A172 (cell line): ENCODE measurements at places on chromosomes 4 and X.

GRCh38 chr4:661231-661630, 12.8 kb downstream of the ATP5ME start:
- no peak for DNase-seq

- no peak for DNase-seq
These were observed 77.4 kb downstream of the ANAPC4 start for GRCh38 chr4:25454476-25454875.

- DNase-seq, result no peak
These were observed 55.9 kb downstream of the CPLX1 start for GRCh38 chr4:770022-770421.

- DNase-seq, result no peak
These were observed 1443.4 kb downstream of the ARAP2 start for GRCh38 chr4:34800953-34801352.

DNA sequence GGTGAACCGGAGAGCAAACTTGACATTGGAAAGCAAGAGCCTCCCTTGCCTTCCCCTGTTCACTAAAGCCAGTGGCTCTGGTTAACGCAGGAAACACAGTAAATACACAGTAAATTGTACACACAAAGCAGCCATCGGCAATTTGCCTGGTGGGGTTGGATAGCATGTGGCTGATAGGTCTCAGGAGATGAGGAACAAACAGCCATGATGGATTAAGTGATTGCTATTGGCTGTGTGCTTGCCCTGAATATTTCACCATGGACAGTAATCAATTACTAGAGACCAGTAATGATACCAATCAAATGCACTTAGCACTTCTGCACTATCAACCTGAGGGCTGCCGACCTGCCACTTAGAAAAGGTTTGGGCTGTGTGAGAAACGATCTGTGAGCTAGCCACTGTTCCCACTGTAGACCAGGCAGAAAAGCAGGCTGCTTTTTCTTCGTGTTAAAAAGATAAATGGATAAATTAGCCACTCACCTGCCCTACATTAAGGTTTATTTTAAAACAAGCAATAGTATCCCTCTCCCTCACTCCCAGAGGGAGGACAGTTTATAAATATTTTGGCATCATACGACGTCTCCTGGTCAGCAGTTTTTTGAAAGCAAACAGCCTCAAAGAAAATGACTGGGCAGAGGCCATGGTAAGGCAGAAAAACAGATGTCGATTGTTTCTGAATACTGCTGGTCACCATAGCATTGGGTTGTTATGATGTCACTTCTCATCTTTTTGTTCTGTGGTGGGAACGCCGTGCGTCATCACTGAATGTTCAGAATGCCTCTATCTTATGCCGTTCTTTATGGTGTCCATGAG, 167.1 kb downstream of the MAML3 start:
- no peak for DNase-seq
